ENCODE measurements at places on chromosomes 3 and 15.

DNA sequence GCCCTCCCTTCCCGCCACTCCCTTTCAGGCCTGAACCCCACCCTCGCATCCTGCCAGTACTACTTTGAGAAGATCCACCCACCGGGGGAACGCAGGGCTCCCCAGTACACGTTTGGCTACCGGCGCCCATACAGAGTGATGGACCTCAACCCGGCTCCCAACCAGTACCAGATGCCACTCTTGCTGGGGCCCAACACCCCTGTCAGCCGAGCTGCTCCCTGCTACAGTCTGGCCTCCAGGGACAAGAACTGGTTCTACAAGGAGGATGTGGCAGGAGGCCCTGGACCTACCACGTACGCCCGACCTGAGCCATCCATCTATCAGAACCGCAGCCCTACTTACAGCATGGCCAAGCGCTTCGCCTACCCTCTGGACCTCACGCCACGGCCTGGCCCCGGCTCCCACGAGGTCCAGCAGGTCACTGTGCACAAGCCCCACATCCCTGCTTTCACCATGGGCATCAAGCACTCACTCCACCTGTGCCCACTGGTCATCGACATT, 14.4 kb upstream of the CSPG4 start:
- DNase-seq = no peak

DNA sequence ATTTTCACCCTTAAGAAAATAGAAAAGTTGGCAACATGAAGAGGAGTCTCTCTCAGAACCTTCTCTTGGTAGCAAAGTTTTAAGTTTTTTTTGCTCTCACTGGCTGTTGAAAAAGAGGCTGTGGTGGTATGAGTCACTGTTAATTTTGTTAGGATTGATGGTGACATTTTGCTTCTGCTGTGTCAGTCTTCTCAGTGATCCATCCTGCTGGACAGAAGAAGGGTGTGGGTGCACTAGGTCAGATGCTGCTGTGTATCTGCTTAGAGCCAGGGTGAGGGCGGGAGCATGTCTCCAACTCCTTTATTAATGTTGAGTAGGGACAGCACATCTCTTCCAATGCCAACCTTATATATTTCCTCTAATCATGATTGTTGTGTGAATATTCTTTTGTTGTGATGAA, 369.5 kb downstream of the FEZF2 start:
- DNase-seq = no peak

GRCh38 chr15:36617529-36618196, 38.2 kb downstream of the CDIN1 start:
- DNase-seq = no peak

GRCh38 chr3:189512039-189512438, 119.2 kb upstream of the TP63 start:
- no peak for DNase-seq

DNA sequence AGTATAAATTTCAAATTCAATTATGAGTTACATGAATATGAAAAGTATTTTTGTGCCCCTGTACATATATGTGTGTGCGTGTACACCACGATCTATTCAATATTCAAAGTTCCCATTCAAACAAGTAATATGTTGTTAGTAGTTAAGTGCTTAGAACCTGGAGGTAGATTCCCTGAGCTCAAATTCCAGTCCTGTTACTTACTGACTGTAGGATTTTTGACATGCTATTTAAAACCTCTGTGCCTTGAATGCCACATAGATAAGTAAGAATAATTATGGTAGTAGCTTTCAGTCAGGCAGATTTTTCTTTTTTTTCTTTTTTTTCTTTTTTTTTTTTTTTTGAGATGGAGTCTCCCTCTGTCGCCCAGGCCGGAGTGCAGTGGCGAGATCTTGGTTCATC, 53.3 kb upstream of the CMSS1 start:
- DNase-seq = no peak

- no peak for DNase-seq
Observed at GRCh38 chr3:176521531-176522175, 675.6 kb downstream of the TBL1XR1 start.

DNA sequence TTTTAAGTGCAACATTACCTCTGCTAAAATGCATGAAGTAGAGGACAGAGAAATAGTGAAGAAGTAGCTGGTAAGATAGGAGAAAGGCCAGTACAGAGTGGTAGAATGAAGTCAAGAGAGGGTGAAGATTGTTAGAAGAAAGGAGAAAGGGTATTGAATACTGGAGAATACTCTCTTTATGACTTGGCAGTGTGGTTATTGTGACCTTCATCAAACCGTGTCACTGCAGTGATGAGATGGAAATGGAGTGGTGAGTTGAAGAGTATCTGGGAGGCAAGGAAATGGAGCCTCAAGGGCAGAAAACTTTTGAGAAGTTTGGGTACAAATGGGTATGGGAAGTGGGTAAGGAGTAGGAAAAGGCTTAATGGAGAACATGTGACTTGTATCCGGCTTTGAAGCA, 24.7 kb downstream of the MINDY2 start:
- no peak for DNase-seq

DNA sequence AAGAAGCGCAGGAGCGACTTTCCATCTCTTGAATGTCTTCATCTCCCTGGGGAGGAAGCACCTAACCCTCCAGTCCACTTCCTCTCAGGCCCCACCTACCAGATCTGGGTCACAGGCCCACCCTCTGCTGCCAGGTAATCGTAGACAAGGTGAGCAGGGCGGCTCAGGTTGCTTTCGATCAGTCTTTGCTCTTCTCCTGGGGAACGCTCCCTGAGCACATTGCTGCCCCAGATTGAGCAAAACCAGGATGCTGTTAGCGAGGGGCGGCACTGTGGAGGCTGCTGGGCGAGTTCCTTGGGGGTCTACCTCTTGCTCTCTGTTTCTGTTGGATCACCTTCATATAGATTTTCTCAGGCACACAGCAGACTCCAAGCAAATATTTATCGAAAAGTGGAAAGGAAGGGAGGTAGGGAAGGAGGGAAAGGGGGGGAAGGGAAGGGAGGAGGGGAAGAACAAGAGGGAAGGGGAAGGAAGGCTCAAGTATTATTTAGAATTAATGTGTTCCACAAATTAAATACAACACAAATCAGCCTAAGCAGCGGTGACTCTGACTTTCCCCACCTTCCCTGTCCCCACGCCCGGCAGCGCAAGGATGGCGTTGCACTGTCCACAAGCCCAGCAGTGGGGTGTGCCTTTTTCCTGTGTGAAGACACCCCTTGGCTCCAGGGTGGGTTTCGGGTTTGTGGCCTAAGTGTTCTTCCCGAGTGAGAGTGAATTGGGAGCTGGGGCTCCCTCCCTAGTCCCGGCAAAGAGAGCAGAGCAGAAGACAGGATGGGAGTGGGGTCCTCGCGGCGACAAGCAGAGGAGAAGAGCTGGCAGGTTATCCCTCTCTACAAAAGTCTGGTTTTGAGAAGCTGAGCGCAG, 6.1 kb upstream of the PCSK6 start:
- no peak for DNase-seq

- DNase-seq = no peak
Observed at GRCh38 chr3:180973543-180973942, 16.0 kb downstream of the DNAJC19 start.

- no peak for DNase-seq
Observed at GRCh38 chr15:24857763-24858162, 97.0 kb upstream of the SNRPN start.

DNA sequence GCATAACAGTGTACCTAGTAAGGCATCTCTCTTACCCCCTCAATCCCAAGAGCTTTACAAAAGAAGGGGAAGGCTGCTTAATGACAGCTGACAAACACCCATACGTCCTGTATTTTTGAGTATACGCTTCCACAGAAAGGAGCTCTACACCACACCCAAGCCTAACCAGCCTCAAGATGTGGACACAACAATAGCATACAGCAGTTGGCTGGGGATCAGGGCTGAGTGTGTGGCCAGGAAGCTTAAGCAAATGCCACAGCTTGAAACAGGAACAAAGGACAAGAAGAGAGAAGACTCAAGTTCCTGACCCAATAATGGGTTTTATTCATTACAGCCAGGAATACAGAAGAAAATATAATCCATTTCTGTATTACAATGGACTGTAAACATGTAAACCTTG, 6.9 kb downstream of the HEXA start:
- DNase-seq = no peak

DNA sequence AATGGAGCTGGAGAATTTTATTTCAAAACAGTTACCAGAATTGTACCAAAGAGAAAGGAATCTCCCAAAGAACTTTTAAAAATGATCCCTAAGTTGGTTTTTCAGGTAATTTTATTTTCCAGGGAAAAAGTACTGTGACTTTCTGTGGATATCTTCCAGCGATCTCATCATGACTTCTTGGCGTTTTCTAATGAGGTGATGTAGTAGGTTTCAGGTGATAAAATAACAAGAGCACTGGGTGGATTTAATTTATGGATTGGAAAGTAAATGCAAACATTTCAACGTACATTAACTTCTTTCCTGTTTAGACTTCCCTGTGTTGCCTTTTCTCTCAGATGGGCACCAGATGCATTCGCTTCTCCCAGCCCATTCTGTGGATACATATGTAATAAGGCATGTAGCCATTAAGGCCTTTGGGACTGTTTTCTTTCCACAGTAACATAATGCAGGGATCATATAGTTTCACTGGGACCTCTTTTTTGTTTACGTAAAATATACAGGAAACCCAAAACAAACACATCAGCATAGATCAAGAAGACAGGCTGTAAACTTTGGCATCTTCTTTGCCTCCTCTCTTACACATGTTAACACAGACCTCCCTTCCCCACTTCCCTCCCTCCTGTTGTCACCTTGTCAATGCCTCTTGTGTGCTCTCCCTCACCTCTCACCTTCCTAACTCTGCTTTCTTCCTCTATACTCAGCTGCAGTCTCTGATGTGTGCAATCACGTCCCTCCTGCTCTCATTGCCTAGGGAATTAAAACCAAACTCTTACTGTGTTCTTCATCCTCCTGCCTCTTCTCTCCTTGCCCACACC, 13.0 kb downstream of the PHLDB2 start:
- no peak for DNase-seq

GRCh38 chr15:99109555-99110021, 4.7 kb downstream of the SYNM start:
- no peak for DNase-seq

DNA sequence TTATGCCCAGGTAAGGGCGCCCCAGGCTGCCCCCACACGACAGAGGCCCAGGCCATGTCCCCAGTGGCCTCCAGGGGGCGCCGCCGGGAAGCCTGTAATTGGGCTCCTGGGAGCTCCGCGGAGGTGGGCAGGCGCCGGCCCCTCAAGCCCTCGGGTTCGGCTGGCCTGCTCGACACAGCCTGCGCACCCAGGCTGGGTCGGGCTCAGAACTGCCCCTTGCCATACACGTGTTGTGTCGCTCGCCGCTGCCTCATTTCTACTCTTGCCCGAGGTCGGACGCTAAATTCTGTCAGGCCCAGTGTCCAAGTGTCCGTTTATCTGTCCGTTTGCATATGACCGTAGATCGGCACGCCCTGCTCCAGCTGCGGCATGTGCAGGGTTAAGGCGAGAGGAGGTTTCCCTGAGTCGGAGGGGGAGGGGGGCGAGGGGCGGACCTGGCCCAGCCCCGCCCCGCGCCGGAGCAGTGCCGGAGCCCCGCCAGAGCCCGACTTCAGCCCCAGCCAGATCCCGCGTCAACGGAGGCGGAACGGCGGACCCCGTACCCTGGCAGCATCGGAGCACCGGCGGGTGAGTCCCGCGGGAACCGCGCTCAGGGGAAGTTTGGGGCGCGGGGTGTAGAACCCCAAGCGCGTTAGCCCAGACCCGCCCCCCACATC, at the start of gene KLHDC8B:
Gene KLHDC8B, plus strand, starts transcription at position 480 of the 656 bp plus-strand sequence. CDS start 1,172 bp downstream, outside the sequence.
- peak; percentile 83 for DNase-seq

GRCh38 chr3:69433969-69434325, 48.1 kb upstream of the FRMD4B start:
- DNase-seq = no peak

DNA sequence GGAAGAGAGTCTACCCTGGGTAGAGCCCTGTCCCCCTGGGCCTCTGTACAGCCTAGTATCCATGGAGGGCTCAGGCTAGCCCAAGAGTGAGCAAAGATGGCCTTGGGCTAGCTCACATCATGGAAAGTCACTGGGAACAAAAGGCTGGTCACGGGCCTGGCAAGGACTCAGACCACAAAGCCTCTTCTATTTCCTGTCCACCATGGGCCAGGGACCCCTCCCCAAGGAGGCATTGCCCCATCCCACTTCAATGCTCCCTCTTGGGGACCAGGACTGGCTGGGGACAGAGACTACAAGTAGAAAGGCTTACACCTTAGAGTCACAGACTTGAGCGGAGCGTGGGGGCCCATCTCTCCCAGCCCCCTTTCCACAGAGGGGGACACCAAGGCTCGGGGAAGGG, 16.9 kb downstream of the DUSP7 start:
- DNase-seq = no peak

DNA sequence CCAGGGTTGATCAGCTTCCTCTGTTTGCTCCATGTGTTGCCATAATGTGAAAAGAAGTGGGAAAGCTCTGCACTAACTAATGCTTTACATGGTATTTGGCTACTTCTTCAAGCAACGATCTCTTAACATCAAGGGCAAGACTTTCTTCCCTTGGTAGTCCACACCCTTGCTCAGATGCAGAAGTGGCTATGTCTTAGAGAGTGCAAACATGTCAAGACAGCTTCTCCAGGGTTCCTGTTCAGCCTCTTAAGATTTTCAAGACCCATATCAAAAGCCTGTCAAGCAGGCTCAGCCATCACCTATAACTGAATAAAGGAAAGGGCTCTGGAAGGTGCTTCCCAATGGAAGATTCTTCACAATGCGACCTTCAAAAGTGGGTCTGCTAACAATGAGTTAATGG, 64.8 kb upstream of the CSTA start:
- DNase-seq = no peak

GRCh38 chr3:174051191-174051590, 653.6 kb downstream of the NLGN1 start:
- no peak for DNase-seq

- no peak for DNase-seq
Observed at GRCh38 chr15:77285057-77285997, 134.6 kb downstream of the PEAK1 start.

DNA sequence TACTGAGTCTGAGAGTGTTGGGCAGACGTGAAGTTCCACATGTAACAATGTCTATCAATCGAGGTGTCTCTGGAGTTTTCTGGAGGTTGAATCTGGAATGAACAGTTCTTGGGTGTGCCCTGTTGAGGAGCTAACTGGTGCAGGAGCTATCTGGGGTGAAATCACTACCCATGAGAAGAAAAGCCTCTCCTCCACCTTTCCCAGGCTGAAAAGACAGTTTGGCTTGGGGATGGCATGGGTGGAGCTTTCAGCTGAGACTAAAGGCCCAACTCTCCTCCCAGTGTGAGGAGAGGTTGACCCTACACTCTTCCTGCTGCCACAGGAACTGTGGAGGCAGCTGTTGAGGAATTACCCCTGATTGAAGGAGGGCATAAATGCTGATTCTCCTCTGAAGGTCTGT, 54.4 kb upstream of the LRRFIP2 start:
- no peak for DNase-seq

All from CD4-positive, alpha-beta T cell treated with Interleukin-21 for 1 hour (primary cell).